ENCODE measurements at places on chromosomes 16 and 17. TPM values are rescaled to one million over a fixed set of nuclear protein-coding genes. Genes with fewer than 3 reads are reported as not detected.

DNA sequence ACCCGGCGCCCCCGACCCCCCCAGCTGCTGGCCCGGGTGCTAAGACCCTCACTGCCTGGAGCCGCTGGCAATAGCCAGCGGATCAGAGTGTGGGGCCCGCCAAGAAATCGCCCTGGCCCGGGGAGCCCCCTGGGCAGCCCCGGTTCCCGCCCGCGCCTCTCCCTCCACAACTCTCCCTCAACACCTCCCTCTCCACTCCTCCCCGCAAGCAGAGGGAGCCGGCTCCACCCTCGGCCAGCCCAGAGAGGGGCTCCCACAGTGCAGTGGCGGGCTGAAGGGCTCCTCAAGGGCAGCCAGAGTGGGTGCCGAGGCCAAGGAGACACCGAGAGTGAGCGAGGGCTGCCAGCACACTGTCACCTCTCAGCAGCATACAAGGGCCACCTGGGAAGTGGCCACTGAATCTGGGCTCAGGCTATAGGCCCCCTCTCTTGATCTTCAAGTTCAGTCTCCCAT lies 385.5 kb downstream of the SEC14L1 start:
- no peak for DNase-seq
- H3K27ac ChIP-seq: no peak overlapping the region
- no peaks in the 10 kb centered on the region for H3K36me3 ChIP-seq
- no peaks in the 10 kb centered on the region for H3K27me3 ChIP-seq
- H3K4me1 ChIP-seq: peaks cover 10% of the 10 kb centered on the region

The KCNJ12 gene
- 1.4 TPM for total RNA-seq

DNA sequence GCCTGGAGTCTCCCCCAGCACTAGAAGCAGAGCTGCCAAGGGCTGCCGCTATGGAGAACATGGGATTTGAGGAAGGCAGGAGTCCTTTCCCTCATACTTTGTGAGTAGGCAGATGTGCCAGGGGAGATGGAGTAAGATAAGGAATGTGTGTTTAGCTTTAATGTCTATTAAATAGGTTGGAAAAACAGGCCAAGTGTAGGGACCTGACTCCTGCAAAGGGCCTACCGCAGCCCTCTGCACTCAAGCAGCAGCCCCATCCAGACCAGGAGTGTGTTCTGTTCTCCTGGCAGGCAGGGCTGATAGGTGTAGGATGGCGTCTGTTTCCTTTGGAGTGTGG lies 1.8 kb upstream of the MIF4GD start:
- DNase-seq: no peak
- H3K27ac ChIP-seq: no peak overlapping the region
- H3K4me3 ChIP-seq: no peak overlapping the region
- no peaks in the 10 kb centered on the region for H3K27me3 ChIP-seq

DNA sequence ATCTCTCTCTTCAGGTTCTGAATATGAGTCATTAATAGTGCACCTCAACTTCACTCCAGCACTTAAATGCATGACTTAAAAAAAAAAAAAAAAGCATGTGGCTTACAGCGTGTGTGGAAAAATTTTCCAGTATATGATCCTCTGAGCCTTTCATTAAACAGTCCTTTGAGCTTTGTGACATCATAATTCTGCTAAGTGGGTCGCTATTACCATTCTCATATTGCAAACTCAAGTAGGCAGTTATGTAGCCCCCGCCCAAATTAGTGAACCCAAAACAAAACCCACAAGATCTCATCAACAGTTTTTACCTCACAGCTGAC lies 672 bp downstream of the CMTR2 start:
- H3K27me3 ChIP-seq: no peaks in the 10 kb centered on the region
- no peak for DNase-seq
- H3K4me3 ChIP-seq: peak overlapping the region; percentile 68
- peak overlapping the region; percentile 94 for H3K27ac ChIP-seq
- peaks cover 11% of the 10 kb centered on the region for H3K4me1 ChIP-seq
- peaks cover 30% of the 10 kb centered on the region for H3K36me3 ChIP-seq

- H3K27ac ChIP-seq: peak overlapping the region; percentile 94
- H3K36me3 ChIP-seq: no peaks in the 10 kb centered on the region
- H3K4me1 ChIP-seq: peaks cover 51% of the 10 kb centered on the region
- H3K4me3 ChIP-seq: no peak overlapping the region
Observed at GRCh38 chr16:4617880-4618279, 3.2 kb upstream of the UBALD1 start.

DNA sequence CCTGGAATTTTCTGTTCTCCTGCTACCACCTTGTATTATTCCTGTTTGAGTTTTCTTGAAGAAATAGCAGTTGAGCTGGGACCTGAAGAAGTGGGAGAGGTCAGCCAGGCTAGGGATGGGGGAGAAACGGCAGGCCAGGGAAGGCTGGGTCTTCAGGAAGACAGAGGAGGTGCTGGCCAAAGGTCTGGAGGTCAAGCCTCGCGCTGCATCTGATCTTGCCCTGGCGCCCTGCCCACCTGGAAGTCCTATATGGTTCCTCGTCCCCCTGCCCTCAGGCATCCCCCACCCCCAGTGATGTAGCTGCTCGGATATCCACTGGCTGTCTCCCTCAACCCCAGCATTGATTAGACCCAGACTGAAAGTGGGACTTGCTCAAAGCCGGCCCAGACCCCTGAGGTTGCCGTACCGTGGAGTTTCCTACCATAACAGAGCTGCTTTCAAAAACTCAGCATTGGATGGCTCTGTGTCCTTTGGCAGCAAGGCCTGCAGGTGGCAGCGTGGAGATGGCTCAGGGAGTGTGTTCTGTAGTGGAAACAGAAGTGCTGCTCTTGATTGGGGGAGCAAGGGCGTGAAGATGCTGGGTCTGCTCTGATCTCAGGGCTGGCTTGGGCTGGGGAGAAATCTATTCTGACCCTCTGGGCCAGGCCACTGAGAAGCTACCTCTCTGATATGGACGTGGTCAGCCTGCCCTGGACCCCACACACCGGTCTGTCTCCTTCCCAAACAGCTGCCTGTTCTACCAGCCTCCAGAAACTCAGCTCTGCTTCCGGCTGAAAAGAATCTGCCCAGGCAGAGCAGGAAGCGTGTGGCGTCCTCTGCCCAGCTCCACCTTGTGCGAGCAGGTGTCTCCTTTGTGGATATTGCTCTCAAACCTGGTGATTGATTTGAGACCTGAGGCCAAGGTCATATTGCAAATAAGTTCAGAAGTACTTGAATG lies 107.0 kb upstream of the CACNG5 start:
- H3K27ac ChIP-seq: no peak overlapping the region
- H3K36me3 ChIP-seq: no peaks in the 10 kb centered on the region
- DNase-seq: peak; percentile 52
- no peaks in the 10 kb centered on the region for H3K4me1 ChIP-seq

DNA sequence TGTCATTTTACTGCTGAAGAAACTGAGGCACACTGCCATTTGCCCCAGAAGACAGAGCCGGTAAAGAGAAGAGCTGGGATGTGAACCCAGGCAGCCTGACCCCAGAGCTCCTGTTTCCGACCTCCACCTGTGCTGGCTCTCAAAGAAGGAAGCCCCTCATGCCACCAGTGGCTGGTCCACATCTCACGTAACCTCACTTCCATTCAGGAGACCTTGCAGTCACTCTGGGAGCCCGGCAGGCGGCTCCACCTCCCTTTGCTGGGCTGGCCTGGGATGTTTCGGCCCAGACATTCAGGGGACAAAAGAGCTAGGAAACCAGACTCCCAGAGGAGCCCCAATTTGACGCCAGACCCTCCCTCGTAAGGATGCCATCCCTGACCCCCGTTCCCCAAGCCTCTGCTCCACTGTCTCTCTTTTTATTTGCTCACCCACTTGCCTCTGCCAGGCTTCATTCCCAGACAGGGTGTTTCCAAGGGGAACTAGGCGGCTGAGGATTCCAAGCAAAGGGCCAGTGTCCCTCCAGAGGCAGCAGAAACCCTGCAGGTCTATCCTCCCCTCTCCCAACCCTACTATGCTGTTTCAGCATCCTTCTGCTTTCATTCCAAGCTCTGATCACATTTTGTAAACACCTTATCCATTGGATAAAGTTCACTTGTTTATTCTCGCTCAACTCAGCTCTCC lies 2.8 kb downstream of the TAF1C start:
- H3K4me3 ChIP-seq: no peak overlapping the region
- DNase-seq: no peak
- H3K36me3 ChIP-seq: peaks cover 49% of the 10 kb centered on the region
- peaks cover 15% of the 10 kb centered on the region for H3K4me1 ChIP-seq
